MM.1S (cell line): ENCODE measurements at places on chromosomes 2 and 18.

DNA sequence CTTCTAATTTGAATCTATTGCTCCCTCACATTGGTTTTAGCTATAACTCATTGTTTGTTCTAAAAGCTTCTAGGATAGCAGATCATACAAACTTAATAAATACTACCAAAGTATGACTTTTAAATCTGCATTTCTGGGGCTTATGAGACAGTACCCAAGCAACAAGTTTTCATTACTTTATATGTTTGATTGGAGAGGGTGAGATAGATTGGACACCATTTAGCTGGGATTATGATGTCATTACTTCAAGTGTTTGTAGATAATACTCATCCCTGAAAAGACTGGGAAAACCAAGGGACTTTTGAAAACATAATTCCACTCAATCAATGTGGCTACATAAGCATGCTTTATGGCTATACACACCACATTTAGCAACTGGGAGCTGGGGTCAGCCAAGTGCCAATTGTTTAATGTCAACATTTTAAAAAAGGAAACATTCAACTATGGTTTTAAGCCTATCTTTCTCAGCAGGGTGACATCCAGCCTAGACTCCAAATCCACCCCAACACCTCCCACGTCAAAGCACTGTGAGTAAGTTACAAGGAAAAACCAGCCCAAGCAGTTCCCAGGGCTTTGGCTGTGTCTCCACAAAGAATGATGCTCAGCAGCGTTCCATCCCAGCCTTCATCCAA, 119.9 kb downstream of the ETAA1 start:
- no peak overlapping the region for H3K27ac ChIP-seq
- H3K27me3 ChIP-seq = no peaks in the 10 kb centered on the region
- no peak for DNase-seq
- H3K4me1 ChIP-seq = no peaks in the 10 kb centered on the region

DNA sequence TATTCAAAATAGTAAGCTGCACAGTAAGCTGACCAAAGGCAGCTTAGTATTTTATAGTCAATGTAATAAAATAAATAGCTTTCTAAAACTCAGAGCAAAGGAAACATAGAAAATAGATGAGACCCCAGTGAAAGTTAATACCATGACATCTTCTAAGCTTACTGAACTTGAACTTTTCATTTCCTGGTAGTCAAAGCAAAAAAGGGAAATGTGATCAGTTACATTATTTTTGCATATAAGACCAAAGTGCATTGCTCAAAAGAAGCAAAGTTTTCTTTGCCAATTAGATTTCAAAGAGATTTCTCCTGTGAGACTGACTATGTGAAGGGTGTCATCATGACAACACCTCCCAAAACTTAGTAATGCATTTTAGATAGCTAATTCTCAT, 70.2 kb downstream of the MYO1B start:
- H3K36me3 ChIP-seq = no peaks in the 10 kb centered on the region
- no peak for DNase-seq
- no peaks in the 10 kb centered on the region for H3K27me3 ChIP-seq

- H3K4me3 ChIP-seq = no peak overlapping the region
- no peaks in the 10 kb centered on the region for H3K27me3 ChIP-seq
- no peak overlapping the region for H3K27ac ChIP-seq
- H3K36me3 ChIP-seq = no peaks in the 10 kb centered on the region
- no peak for DNase-seq
Measured at GRCh38 chr2:206239157-206239556, 35.3 kb upstream of the ZDBF2 start.

GRCh38 chr18:46397174-46397573, 259.8 kb downstream of the LOXHD1 start:
- no peaks in the 10 kb centered on the region for H3K27me3 ChIP-seq
- DNase-seq = no peak
- no peak overlapping the region for H3K27ac ChIP-seq
- H3K4me3 ChIP-seq = no peak overlapping the region

- H3K27ac ChIP-seq = no peak overlapping the region
- no peak overlapping the region for H3K4me3 ChIP-seq
- no peaks in the 10 kb centered on the region for H3K4me1 ChIP-seq
- peaks cover 5% of the 10 kb centered on the region; the same call in 1 of the 2 replicates for H3K36me3 ChIP-seq
- no peaks in the 10 kb centered on the region for H3K27me3 ChIP-seq
- DNase-seq = no peak
Measured at GRCh38 chr18:79164706-79165105, 95.5 kb downstream of the ATP9B start.

DNA sequence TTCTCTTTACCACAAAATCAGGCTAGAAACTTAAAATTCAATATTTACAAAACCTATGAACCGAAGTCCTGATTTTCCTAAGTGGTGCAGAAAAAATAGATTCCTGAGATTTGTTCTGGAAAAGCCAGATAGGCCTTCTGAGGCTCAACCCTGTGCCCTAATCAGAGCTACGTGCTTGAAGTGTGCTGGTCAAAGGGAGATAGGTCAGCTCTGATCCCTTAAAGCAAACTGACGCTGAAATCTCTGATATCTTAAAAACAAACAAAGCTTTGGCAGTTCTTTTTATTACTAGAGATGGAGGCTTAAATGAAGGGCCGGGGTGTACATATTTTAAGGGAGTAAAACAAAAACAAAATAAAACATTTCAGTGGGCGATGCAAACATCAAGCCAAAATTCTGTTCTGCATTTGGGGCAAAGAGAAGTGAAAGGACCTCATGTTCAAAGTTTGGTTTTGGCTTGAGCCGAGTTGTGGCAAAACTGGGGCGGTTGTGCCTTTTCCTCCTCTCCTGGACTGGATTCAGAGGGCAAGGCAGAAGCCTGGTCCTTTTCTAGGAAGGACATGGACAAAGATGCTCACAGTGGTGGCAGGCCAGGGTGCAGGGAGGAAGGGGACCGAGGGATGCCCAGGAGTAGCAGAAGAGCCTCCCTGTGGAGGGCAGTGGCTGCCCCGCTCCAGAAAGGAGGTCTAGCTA, 295.0 kb downstream of the CDCA7 start:
- no peaks in the 10 kb centered on the region for H3K36me3 ChIP-seq
- H3K27me3 ChIP-seq = no peaks in the 10 kb centered on the region
- no peak for DNase-seq
- H3K4me1 ChIP-seq = no peaks in the 10 kb centered on the region
- H3K4me3 ChIP-seq = no peak overlapping the region

DNA sequence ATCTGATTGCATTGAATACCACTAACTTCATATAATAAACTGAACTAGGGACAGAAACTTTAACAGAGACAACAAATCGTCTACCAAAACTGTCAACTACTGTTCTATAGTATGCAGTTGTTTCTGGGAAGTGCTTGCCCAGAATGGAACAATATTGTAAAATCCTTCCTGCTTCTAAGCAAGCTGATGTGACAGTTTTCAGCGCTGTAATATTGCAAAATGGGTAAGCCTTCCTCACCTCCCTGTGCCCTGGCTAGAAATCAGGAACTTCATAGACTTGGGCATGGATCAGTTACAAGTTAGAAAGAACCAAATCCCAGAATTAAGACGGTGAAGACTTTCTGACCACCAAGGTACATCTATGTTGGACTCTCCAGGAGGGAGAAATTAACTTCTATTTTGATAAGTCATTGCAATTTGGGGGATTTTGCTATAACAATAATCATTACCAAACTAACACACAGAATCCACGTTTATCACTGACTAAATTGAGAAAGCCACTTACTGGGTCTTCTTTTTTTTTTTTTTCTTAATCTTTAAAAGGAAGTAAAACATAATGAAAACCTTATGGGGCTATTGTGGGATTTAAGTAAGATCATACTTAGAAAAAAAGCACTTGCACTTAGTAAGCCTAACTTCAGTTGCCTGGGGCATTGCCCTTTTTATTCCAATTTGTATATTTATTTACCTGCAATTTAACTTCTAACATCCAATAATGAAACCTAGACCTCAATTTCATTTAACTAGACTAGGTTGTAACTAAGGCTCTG, 261.5 kb downstream of the TRIB2 start:
- H3K27me3 ChIP-seq = no peaks in the 10 kb centered on the region
- H3K27ac ChIP-seq = no peak overlapping the region
- H3K36me3 ChIP-seq = no peaks in the 10 kb centered on the region
- no peak for DNase-seq
- H3K4me1 ChIP-seq = no peaks in the 10 kb centered on the region

DNA sequence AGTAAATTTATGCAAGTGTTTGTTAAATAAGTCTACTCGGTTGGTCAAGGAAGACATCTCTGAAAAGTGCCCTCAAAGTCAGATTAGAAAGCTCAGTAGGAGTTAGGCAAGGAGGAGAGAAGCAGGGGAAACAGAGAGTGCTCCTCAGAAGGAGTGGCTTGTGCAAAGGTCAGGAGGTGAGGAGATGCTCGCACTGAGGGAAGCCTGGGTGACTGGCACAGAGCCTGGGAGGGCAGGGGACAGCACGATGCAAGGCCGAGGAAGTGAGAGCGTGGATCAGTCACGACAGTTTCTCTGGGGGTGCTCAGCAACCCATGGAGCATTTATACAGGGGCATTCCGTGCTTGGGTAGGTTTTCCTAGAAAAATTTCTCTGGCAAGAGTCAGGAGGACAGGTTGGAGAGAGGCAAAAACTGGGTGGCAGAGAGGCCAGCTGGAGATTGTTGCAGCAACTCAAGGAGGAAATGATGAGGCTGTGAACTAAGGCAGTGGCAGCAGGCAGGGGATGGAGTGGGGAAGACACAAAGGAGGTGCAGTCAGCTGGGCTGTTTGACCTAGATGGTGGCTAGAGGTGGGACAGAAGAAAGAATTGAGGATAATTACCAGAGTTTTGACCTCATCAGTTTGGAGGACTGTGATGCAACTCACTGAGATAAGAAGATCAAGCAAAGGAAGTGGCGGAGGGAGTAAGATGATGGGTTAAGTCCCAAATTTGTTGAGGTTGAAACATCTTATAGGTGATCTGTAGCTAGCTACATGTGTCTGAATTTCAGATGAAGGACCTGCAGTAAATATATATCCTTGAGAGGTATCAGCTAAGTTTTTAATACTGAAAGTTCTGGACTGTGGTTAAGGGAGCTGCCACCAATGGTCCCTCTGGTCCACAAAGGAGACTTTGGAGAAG, 52.4 kb downstream of the BCL2 start:
- no peaks in the 10 kb centered on the region for H3K27me3 ChIP-seq
- H3K36me3 ChIP-seq = no peaks in the 10 kb centered on the region; the same call in 1 of the 2 replicates
- DNase-seq = no peak
- H3K4me1 ChIP-seq = 0 out of 2 replicates have a peak, but pooled peaks cover 7% of the 10 kb centered on the region
- no peak overlapping the region for H3K27ac ChIP-seq

- no peaks in the 10 kb centered on the region for H3K36me3 ChIP-seq
- no peak overlapping the region for H3K27ac ChIP-seq
- H3K4me1 ChIP-seq = no peaks in the 10 kb centered on the region
- DNase-seq = peak; percentile 52
- H3K27me3 ChIP-seq = no peaks in the 10 kb centered on the region
- H3K4me3 ChIP-seq = no peak overlapping the region
Measured at GRCh38 chr2:66334237-66335029, 100.5 kb upstream of the MEIS1 start.

DNA sequence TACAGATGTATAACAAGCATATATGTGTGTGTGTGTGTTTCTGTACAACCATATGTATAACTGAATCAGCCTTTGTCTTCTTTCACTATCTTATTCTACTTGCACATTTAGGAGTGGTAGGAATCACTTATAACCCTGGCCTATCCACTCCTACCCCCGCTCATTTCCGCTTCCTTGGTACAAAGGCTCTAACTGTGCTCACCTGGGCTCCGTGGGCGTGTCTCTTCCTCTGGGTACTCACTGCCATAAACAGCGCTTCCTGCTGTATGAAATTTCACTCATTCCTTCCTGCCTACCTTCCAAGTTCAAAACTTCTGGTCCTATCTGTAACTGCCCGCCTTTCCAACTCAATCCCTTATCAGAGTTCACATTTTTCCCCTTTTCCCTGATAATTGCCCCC, 815.5 kb downstream of the EPHA4 start:
- H3K27me3 ChIP-seq = no peaks in the 10 kb centered on the region
- DNase-seq = no peak
- no peak overlapping the region for H3K27ac ChIP-seq
- H3K4me3 ChIP-seq = no peak overlapping the region

- peaks cover 50% of the 10 kb centered on the region for H3K4me1 ChIP-seq
- no peak overlapping the region for H3K4me3 ChIP-seq
- H3K27ac ChIP-seq = no peak overlapping the region
- H3K27me3 ChIP-seq = peaks cover 43% of the 10 kb centered on the region
Measured at GRCh38 chr18:24016643-24017042, 2.1 kb downstream of the TTC39C start.

- no peaks in the 10 kb centered on the region for H3K4me1 ChIP-seq
- H3K27me3 ChIP-seq = no peaks in the 10 kb centered on the region
- no peaks in the 10 kb centered on the region for H3K36me3 ChIP-seq
- H3K27ac ChIP-seq = no peak overlapping the region
Measured at GRCh38 chr2:232652505-232652851, 19.1 kb downstream of the EFHD1 start.

DNA sequence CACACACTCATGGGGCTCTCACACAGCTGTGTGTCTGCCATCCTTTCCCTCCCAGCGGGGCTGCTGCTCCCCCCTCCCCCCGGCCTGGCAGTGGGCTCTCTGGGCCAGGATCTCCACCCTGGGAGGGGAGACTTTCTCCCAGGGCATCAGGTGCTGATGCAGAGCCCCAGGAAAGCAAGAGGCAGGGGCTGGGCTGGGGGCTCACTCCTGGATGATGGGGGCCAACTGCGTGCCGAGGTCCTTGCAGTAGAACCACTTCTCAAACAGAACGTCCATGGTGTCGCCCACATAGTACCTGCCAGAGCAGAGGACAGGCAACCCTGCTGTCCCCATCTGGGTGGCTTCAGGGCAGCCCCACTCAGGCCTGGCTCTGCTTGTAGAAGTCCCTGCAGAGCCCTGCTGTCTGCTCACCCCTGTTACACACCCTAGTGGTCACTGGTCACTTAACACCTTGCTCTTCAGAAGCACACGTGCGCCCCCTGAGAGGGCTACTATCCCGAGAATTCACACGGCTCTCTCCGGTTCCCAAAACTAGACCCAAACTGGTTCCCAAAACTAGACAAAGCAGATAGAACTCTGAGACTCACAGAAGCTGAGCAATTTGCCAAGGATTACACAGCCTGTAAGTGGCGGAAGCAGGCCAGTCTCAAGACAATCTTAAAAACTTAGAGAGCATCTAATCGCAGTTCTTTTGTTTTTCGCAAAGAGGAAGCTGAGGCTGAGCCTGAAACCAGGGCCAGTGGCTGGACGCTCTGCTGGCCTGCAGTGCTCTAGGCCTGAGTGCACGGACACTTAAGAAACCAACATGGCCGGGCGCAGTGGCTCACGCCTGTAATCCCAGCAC, 6.6 kb upstream of the OXER1 start:
- H3K27ac ChIP-seq = no peak overlapping the region
- no peak for DNase-seq
